ENCODE measurements at places on chromosomes 2 and 18. TPM values are rescaled to one million over a fixed set of nuclear protein-coding genes. Genes with fewer than 3 reads are reported as not detected.

GATA6 gene
- 0.11 TPM for total RNA-seq

TNS1 gene
- 5.5 TPM for total RNA-seq

SRD5A2 gene
- total RNA-seq, result not detected

OR6B2 gene
- not detected for total RNA-seq

SPP2 gene
- not detected for total RNA-seq

FKBP1B gene
- 41.6 TPM for total RNA-seq

PARD6G gene
- total RNA-seq, result 1.3 TPM

TP53I3 gene
- total RNA-seq, result 171 TPM

PSMA8 gene
- not detected for total RNA-seq

MDH1B gene
- total RNA-seq, result 3.9 TPM

RGPD3 gene
- total RNA-seq, result under 0.01 TPM

NFATC1 gene
- 3.9 TPM for total RNA-seq

SPDYA gene
- 2.0 TPM for total RNA-seq

GKN1 gene
- total RNA-seq, result not detected

DNMT3A gene
- total RNA-seq, result 35.9 TPM

CRYGD gene
- total RNA-seq, result not detected

TXNDC2 gene
- total RNA-seq, result not detected

UCN gene
- total RNA-seq, result 0.22 TPM

TACR1 gene
- not detected for total RNA-seq

ABCA12 gene
- total RNA-seq, result 12.6 TPM

CTAGE1 gene
- 0.22 TPM for total RNA-seq

ANTXR1 gene
- 21.9 TPM for total RNA-seq

ROCK2 gene
- total RNA-seq, result 27.5 TPM

NT5DC4 gene
- not detected for total RNA-seq
